ENCODE measurements at places on chromosomes 2 and 18.

DNA sequence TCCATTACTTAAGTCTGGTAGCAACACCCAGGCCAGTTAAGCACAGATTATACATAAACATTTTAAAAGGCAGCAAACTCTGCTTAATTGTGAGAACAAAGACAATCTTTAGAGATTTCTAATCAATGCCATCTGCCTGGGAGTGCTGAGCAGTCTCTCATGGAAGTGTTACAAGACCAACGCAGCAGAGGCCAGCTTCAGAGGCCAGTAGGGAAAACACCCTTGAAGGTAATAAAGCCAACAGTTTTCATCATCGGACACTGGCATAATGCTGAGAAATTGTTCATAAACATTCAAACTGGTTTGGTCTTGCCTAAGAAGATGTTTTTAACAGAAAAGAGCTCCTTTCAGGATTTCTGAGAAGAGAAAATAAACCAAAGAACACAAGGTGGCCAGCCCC, 35.0 kb downstream of the EPB41L3 start:
- DNase-seq, result peak; percentile 31

DNA sequence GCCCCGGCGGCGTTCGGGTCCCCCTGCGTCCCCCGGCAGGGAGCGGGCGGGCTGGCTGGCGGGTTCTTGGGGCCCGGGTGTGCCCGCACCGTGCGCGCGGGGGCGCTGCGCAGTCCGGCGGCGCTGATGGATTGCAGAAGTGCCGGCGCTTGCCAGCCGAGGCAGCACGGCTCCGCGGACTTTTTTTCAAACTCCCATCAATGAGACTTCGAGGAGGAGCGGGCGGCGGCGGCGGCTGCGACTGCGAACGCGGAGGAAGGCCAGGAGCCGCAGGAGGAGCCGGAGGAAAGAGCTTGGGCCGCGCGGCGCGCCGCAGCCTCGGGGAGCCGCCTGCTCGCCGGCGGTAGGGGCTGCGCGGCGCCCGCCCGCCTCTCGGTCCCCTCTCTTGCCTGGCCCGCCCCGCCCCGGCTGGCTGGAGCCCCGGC, at the start of gene GLI2:
Gene GLI2 (plus strand): TSS at position 123 of the 425 bp plus-strand sequence. CDS start 61,453 bp downstream, outside the sequence.
- peak; percentile 92 for DNase-seq

GRCh38 chr2:177165061-177165583, 47.5 kb upstream of the HNRNPA3 start:
- DNase-seq, result peak; percentile 51

DNA sequence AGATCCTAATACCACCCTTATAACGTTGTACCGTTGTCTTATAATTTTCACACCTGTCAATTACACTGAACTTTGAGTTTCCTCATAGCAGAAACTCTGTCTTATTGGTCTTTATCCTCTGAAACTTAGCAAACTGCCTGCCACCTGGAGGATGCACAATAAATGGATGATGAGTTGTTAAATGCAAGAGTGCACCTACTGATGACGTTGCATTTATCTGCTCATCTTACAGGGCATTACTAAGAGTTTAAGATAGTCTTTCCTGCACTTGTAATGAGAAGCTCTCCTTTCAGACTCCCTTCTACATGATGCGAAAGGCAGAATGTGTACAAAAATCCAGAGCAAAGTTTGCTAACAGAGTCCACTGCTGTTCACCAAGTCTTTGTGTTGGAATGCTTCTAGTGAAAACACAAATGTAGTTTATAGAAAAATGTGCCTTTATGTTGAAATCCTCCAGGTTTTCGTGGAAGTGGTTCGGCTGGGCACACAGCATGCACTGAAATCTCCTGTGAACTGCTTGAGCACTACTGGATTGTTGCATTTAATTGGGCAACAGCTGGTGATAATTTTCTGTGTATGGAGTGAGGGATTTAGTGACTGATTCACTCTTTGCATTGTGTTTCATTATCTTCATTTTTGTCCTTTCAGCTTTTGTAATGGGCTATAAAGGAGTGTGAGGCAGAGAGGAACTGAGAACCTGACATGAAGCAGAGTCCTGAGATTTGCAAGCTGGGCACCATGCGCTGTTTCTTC, 665.8 kb upstream of the ID2 start:
- DNase-seq, result no peak

DNA sequence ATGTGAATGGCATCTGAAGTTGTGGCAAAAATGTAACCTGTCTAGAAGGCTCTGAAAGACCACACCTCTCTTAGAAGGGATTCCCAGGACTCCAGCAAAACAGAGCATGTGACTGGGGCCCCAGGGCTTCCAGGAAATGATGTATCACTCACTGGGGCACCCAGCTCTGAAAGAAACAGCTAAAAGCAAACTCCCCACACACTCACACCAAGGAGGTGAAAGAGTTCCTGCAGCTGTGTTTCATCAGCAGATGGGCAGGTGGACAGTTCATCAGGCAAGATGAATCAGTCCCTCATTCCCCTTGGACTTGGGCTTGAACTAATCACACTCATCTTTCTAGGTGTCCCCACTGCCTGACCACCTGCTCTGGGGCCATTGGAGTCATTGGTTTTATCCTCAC, 76.2 kb downstream of the CCBE1 start:
- no peak for DNase-seq

DNA sequence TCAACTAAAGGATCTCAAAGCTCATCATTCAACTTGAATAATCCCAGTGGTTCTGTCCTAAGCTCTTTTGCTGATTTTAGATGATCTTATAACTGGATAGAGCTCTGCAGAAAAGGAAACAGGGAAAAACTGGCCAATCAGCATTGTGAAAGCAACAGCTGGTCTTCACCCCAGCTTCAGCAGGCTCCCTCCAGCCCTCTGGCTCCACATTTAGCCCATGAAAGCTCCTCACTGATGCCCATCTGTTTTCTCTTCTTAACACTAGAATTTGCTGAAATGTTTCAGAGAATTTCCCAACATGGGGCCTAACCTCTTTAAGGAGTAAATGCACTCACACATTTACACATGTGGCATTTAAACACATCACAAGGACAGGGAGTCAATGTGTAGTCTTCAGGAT, 223.3 kb downstream of the CNTNAP5 start:
- no peak for DNase-seq

DNA sequence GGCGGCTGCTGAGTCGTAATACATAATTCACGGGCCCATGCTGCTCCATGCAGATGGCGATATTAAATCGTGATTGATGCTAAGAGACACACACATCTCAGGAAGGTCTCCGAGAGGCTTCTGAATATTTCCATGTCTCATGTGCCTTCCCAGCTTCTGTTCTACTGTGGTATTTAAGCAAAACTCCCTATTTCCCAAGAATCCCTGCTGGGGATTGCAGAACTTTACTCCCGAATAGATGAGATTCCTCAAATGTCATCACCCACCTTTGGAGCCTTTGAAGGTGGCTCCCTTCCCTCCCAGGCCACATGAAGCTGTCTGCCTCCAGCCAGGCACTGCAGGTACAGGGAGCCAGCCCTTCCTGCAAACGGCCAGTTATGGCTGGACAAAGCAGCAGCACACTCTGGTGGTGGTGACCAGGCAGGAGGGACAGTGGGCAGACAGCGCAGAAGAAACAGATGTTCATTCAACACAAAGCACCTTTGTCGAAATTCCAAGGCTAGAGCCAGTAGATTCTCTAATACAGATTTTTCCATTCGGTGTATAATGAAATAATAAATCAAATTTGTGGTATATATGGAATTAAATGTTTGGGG, 14.1 kb downstream of the NRP2 start:
- no peak for DNase-seq

GRCh38 chr2:102245266-102246151, 58.7 kb downstream of the IL1RL2 start:
- DNase-seq, result peak; percentile 84

DNA sequence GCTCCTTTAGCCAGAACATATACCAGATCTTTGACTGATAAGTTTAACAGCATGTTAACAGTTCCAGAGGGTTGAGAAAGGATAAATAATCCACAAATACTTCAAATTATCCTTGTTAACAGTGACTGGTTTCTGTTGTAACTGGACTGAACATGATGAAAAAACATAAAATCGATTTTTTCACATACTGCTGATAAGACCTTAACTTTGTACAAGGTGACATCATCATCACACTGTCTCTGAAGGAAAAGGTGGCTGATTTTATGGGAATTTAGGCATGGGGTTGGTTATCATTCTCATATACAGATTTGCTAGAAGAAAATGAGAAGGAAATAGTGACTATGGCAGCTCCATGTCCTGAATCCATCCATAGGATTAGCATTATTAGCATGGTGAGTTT, 36.1 kb downstream of the OTX1 start:
- no peak for DNase-seq

- no peak for DNase-seq
Observed at GRCh38 chr2:161166538-161167409, 6.5 kb downstream of the TANK start.

DNA sequence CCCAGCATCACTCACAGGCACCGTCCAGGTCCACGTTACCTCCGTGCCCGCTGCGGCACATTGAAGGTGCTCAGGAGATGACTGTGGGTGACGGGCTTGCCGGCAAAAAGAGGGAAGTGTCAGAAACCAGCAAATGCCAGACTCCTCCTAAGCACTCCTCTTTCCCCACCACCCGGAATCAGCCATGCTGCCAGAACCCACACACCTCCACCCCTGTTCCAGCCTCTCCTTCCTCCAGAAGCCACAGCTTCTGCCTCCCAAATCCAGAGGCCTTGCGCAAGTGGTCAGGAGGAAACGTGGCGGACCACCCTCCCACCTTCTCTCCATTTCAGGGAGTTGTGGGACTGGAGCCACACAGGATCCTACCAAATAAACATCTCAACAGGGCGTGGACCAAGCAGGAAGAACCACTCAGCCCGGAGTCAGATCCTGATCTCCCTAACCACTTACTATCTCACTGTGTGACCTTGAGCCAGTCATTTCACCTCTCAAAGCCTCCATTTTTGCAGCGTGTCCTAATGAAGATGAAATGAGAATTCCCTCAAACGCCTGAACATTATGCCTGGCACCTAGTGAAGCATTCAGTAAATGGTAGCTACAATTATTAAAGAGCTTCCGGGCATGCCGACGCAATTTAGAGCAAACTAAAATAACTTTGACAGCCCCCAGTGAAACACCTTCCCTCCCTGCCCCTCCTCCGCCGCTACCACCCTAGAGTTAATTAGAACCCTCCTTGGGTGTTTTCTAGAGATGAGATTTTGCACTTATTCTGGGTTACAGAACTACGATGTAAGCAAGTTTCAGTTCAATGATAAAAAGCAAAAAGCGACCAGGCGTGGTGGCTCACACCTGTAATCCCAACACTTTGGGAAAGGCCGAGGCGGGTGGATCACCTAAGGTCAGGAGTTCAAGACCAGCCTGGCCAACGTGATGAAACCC, 32.9 kb downstream of the SMAD7 start:
- no peak for DNase-seq

DNA sequence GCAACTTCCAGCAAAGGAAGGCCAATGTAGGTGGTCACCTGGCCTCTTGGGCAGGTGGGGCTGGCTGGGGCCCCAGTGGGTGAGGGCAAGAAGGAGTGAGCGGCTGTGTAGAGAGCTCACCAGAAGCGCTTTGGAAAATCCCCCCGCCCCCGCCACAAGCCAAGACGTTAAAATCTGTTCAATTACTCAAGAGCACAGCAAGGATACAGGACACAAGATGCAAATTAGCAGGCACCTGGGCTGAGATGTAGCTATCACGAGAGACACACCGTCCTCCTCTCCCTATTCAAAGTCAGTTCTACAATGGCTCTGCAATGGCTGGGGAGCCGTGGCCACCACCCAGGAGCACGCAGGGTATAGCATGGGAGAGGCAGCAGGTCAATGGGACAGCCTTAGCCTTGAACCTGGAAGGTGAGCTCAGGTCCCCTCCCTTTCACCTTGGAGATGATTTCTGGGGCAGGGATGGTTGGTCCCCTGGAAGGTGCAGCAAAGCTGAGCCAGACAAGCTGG, 38.5 kb upstream of the GPR17 start:
- DNase-seq, result no peak

DNA sequence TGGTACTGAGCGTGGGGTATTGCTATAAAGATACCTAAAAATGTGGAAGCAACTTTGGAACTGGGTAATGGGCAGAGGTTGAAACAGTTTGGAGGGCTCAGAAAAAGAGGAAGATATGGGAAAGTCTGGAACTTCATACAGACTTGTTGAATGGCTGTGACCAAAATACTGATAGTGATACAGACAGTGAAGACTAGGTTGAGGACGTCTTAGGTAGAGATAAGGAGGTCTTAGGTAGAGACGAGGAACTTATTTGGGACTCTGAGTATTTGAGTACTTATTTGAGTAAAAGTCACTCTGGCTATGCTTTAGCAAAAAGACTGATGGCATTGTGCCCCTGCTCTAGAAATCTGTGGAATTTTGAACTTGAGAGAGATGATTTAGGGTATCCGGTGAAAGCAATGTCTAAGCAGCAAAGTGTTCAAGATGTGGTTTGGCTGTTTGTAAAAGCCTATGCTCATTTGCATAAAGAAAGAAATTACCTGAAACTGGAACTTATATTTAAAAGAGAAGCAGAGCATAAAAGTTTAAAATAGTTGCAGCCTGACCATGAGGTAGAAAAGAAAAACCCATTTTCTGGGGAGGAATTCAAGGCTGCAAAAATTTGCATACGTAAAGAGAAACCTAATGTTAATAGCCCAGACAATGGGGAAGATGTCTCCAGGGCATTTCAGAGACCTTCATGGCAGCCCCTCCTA, 219.6 kb downstream of the PDE1A start:
- no peak for DNase-seq

DNA sequence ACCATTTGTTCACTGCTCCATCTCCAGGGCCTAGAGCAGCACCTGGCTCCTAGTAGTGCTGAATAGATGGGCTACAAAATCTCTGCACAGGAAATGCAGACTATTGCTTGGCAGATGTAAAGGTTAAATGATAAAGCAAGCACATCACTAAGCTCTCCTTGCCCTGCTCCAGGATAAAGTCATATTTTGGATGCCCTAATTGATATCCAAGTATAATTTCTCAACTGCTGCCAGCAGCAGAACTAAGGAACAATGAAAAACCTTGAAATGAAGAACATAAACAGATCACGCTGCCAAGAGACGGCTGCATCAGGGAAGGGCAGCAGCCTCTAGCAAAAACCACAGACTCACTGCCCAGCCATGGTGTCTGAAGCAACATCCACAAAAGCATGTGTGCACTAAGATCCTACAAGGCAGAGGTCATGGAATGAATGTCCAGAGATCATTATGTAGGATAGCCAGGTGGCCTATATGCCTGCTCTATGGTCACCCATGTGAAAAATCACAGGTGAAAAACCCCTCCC, 134.7 kb downstream of the TMEM163 start:
- DNase-seq, result no peak

DNA sequence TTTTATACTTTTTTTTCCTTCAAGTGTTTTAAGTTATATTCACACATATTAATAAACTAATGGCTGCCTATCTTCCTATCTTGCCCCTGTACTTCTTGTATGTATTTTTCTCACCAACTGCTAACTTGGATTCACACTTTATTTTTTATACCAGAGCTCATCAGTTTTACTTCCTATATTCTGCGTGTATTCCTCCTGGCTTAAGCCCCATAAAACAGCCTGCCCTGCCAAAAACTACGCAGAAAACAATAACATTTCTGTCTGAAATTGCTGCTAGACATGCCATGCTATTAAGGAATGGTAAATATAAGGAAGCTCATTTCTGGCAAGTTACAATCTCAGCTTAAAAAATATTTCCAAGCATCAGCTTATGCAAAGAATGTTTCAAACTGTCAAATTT, 172.3 kb downstream of the UBE2E3 start:
- no peak for DNase-seq

Measured in AG20443 (cell line).